Stimulated activated CD8-positive, alpha-beta memory T cell treated with anti-CD3 and anti-CD28 coated beads, Interleukin-2, amount 100 ng/mL, for 1 hour (primary cell): ENCODE measurements at places on chromosomes 11 and 22.

GRCh38 chr22:29517215-29517908 lies 36.2 kb downstream of the THOC5 start:
- no peak for DNase-seq

DNA sequence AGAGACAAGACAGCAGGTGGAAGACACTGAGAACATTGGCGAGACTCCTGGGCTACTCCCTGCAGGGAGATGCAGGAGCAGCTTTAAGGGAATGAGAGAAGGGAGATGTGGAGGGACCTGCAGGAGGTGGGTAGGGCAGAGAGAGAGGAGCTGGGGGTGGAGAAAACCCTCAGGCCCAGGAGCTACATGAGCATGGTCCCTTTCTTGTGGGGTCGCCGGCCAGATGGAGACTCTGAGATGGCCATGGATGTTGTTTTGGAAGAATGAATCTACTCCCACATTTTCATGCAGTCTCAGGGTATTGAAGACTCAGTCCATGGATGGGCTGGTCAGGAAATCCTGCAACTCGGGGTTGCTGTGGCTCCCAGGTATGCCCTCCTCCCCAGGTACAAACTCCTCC lies 1381.9 kb downstream of the TBC1D22A start:
- DNase-seq = no peak

- DNase-seq = no peak
Measured at GRCh38 chr11:65672180-65672860, 9.6 kb upstream of the RELA start.

GRCh38 chr11:121246021-121246768 lies 46.4 kb upstream of the SC5D start:
- no peak for DNase-seq

DNA sequence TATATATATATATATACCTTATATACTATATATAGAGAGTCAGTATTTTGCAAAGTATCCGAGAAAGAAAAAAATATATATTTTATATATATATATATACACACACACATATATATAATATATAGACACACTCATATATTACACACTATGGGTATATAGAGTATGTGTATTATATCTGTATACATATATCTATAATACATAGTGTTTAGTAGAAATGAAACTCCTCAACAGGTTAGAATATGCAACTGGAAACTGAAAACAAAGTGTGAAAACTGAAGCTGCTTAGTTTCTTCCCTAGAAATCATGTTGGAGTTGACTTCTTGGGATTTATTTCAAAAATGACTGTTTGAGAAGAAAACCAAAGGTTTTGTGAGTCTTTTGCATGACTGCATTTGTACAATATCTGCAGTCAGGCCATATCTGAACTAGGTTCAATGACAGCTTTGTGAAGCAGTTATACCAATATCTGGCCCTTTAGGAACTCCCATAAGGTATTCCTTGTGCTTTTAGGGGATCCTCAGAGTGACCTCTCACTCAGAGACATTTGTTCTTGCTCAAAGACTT lies 284.1 kb downstream of the CASP12 start:
- no peak for DNase-seq

DNA sequence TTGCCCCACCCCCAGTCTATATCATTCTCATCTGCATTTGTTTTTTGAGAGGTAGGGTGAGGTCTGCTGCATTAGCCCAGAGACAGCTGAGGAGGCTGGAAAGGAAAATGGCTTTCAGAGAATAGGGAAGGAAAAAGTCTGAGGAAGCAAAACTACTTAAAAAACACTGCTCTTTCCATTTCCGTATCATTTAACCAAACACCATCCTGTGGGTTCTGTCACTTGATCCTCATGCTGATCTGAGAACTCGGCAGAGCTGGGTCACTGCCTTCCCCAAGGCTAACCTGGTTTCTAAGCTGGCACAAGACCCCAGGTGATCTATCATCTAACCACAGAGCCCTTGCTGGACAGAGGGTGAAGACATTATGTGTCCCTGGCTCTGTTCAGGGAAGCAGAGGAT lies 1.2 kb downstream of the FOLR2 start:
- DNase-seq = no peak

- no peak for DNase-seq
Measured at GRCh38 chr22:42073621-42074041, 417 bp upstream of the PHETA2 start.

GRCh38 chr22:47213571-47214230 lies 451.3 kb downstream of the TBC1D22A start:
- DNase-seq = no peak

- no peak for DNase-seq
Measured at GRCh38 chr11:115545581-115546210, 41.5 kb upstream of the CADM1 start.

- DNase-seq = peak; percentile 72
Measured at GRCh38 chr22:25447686-25448434, 116.6 kb upstream of the GRK3 start.

GRCh38 chr11:121964591-121964990 lies 151.4 kb downstream of the BLID start:
- DNase-seq = no peak

GRCh38 chr11:2529173-2529572 lies 84.4 kb downstream of the KCNQ1 start:
- no peak for DNase-seq

- DNase-seq = no peak
Measured at GRCh38 chr11:62241095-62241494, 944 bp upstream of the SCGB1D2 start.

- DNase-seq = no peak
Measured at GRCh38 chr22:45083659-45084305, 74.0 kb upstream of the PHF21B start.

DNA sequence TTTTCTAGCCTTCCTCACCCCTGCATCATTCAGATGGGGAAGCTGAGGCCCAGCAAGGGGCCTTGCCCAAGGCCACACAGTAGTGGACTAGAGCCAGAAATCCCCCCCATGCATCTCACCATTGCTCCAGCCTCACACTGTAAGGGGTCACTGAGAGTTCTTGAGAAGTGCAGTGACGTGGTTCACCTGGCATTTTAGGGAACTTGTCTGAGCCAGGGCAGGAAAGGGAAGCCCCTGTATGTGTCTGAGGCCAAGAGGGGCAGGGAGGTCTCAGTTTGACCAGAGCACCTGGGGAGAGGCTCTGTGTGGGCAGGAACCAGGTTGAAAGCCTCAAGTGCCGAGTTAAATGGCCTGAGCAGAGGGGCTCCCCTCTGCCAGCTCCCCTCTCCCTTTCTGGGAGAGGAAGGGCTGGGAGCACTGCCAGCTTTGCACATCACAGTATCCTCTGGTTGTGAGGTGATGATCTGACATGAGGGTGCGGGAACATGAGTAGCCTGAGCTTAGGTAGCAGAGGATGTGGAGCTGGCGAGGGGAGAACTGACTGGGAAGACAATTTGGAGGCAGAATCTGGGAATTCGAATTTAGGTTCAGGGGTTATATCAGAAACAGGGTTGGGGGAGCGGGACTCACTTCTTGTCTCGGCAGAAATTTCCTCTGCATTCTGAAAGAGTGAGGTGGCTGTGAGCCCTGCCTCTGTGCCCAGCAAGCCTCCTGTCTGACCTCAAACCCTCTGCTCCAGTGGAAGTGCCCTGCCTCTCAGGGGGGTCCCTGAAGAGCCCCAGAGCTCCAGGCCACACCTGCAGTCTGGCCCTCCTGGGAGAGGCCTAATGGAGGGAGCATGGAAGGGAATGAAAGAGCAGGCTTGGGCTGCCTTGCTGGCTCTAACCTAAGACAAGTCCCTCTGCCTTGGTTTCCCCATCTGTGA lies 14.6 kb downstream of the ARHGEF17 start:
- no peak for DNase-seq

DNA sequence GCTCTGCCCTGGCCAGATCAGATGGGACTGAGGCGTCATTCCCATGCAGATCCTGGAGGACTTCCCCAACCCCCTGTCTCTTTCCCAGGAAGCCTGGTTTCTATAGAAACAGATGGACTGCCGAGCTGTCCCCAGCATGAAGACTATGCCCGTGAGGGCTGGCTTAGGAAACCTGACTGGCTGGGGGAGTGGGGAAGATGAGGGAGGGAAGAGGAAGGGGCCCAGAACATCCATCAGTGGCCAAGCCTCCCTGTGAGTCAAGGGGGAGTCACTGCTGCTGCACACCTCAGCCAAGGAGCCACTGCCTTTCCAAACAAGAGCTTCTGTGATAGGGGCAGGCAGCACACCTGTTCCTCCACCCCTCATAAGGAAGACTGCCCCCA lies 5.8 kb downstream of the TP53I11 start:
- no peak for DNase-seq

DNA sequence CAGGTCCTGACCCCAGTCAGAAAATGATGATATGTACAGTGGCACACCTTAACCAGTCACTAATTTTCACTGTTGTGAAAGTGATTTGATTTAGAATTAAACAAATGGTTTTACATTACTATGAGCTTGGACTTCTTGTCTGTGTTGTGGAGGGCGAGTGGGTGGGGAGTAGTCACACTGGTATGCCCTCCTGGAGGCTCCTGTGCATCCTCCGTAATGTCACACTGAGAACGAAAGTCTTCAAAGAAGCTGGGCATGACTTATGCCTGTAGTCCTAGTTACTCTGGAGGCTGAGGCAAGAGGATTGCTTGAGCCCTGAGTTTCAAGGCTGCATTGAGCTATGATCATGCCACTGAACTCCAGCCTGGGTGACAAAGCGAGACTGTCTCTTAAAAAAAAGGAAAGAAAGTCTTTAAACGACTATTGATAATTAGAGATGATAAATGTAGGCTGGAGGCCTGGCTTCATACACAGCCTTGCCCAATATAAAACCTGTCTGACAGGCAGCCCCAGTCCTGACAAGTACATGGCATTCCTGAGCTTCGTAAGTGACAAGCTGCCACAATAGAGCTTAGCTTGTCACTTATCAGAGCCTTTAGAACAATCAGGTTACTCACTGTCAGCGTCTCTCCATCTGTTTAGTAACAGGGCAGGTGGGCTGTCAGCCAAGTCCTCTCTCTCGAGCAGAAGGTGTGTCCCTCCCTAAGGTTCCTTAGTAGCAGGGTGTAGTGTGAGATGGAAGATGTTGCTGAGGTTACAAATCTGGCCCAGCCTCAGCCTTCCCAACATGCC lies 5.0 kb upstream of the LIMK2 start:
- DNase-seq = no peak

DNA sequence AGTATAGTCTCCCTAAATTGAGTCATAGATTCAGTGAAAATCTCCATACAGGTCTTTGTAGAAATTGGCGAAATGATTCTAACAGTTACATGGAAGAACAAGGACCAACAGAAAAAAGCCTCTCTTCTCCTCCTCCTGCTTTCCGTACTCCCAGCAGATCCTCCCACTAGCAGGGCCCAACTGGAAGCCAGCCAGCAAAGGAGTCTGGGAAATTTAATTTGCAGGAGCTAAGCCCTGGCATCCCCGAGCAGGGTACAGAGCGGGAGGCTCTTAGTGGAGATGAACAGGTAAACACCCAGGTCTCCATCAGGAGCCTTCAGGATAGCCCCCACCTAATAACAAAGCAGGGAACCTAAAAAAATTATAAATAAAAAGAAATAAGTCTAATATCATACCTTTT lies 1473.8 kb downstream of the TBC1D22A start:
- no peak for DNase-seq

DNA sequence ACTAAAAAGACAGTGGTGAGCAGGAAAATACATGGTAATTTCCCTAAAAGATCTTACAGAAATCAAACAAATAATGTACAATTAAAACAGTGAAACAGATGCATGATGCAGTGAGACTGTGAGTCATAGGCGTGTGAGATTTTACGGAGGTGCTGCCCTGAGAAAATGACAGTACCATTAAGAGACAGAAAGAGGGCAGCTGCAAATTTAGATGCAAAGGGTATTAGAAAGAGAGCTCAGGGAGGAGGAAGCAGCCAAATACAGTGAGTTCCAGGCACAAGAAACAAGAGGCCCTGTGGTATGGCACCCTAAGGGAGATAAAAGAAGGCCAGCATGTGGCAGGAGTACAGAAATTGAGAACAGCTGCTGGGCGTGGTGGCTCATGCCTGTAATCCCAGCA lies 88.5 kb upstream of the FIBIN start:
- DNase-seq = no peak

DNA sequence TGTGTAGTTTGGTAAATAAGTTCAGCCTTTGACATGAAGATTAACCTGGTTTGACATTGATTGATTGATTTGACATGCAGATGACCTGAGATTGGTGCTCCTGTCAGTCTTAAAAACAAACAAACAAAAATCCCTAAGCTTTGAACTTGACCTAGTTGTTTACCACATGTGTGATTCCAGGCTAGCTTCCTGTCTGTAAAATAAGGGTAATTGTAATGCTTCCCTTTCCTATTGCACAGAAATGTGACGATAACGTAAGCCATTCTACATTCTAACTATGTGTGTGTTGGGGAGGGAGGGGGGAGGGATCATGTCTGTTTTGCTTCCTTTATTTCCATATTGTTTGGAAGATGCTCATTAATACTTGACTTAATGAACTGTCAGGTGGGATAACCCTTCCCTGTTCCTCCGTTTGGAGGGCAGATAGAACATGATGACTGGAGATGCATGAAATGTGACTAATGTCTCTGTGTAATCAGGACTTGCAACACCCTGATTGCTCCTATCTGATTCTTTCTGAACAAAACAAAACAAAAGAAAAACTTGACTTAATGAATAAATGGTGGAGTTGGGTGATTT lies 106.1 kb upstream of the CLMP start:
- DNase-seq = no peak

GRCh38 chr11:117381481-117382387 lies 54.1 kb downstream of the CEP164 start:
- DNase-seq = no peak

DNA sequence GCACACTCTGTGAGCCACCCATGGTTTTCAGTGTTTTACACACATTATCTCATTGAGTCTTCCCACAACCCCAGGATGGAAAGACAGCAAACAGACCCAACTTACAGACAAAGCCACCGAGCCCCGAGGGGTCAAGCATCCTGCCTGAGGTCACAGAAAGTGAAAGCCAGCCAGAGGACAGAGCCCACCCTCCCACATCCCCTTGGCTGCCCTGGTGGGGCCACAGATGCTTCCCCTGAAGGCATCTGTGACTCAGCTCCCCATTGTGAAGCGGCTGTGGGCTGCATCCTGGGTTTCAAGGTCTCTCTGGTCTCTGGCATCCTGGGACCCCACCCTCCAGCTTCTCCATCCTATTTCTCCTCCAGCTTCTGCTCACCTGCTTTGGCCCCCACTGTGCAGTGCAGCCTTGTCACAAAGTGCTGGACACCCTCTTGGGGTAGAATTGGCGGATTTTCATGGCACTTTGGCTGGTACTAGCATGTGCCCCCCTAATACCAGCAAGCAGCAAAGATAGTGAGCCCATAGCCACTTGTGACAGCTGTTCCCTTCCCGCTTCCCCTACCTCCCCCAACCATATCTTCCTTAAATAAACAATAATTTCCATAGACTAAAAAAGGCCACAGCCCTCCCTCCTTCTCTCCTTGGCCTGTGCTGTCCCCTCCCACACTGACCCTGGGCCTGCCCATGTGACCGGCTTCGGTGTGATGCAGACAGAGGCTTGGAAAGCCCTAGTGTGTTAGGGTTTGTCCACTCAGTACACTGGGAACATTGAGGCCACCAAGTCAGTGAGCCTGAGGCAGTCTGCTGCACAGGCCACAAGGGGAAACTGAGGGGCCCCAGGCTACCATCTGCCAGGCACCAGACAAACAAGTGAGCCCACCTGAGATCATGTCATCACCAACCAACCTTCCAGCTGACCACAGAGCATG lies 53.9 kb upstream of the SHISAL1 start:
- DNase-seq = no peak

GRCh38 chr22:18024956-18025720 lies 777 bp upstream of the MICAL3 start:
- DNase-seq = no peak
